ENCODE measurements at places on chromosomes 11 and 22.

- ATAC-seq = no peak
Measured at GRCh38 chr22:31945971-31946680, 1.8 kb downstream of the YWHAH start.

DNA sequence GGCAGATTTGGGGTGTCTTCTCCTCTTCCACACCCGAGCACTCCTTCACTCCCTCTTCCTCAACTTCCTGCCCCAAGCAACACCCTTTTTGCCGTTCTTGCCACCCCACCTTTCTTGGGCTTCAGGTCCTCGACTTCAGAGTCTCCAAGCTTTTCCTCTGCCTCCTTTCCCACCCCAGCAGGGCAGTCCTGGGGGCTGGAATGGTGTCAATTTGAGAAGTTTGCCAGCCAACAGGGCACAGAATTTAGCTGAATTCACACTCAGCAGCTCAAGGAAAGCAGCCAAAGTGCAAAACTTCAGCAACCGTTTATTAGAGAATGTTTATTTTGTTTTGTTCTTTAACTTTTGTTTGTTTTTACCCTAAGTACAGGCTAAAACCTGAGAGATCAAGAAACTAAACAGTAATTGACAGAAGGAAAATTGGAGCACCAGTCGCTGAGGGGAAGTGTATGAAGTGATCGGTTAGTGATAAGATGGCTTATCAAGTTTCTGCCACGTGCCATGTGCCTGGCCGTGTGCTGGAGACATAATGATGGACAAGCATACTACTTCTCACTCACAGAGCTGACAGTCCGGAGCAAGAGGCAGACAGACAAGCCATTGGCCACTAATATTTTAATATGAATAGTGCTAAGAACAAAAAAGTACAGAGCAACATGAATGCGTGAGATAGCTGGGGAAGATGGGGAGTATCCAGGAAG is 44.4 kb downstream of the AHNAK start:
- no peak for ATAC-seq

GRCh38 chr11:75981546-75981945 is 166.5 kb downstream of the UVRAG start:
- ATAC-seq = no peak

GRCh38 chr22:31170971-31171370 is 11.0 kb downstream of the RNF185 start:
- ATAC-seq = no peak

DNA sequence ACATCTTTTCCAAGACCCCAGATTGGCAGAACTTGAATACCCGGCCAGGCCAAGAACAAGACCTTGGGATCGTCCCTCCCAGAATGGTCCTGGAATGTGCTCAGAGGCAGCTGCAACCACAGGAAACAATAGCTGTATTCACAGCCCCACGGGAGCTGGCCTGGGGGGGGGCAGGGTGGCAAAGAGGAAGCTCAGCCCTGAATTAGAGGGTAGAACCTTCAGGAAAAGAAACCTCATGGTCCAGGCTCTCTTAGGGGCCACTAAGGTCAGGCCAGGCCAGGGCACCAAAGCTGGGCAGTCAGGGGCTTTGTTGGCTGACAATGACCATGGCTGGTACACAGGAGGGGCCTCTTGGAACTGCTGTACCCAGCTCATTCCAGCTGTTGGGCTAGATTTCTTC is 17.3 kb downstream of the RPL27A start:
- ATAC-seq = peak; percentile 40

GRCh38 chr22:18101536-18101935 is 9.1 kb upstream of the TUBA8 start:
- ATAC-seq = no peak

GRCh38 chr22:37218399-37218770 is 6.1 kb upstream of the SSTR3 start:
- ATAC-seq = no peak

DNA sequence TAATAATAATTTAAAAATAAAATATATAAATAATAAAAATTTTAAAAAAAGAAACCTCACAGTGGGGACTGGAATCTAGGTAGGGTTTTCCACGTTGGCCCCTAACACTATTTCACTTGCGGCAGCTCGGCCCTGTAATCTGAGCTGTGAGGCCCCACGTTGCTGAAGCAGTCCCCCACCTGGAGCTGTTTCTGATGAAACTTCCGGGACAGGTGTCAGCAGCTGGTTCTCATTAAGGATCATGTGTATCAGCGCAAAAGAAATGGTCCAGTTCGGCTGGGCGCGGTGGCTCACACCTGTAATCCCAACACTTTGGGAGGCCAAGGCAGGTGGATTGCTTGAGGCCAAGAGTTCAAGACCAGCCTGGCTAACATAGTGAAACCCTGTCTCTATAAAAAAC is 17.3 kb downstream of the RHOD start:
- no peak for ATAC-seq

DNA sequence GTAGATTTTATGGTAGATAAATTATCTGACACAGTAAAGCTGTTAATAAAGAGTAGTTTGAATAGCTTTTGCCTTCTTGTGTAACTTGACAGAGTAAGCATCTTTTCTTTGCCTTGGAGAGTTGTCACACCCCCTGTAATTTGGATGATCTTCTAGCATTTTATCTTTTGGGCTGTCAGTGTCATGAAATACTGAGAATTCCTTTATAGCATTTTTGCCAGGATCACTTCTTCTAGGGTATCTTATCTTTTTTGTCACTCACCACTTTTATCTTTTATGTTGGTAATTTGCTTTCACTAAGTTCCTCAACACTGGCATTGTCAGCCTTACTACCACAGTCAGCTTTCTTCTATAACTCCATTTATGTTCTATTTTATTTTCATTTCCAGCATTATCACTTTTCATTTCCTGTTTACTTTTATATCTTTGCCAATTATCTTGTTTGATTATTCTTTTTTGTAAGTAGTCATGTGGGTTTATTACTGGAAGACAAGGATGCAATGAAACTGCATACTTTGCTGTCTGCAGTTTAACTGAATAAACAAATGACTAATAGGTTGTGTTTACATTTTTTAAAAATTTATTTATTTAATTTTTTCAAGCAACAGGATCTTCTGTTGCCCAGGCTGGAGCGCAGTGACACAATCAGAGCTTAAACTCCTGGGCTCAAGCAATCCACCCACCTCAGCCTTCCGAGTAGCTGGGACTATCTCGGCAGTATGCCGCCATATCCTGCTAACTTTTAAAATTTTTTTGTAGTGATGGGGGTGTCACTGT is 28.1 kb upstream of the ACAT1 start:
- ATAC-seq = no peak
